ENCODE measurements at places on chromosomes 3 and 15.

DNA sequence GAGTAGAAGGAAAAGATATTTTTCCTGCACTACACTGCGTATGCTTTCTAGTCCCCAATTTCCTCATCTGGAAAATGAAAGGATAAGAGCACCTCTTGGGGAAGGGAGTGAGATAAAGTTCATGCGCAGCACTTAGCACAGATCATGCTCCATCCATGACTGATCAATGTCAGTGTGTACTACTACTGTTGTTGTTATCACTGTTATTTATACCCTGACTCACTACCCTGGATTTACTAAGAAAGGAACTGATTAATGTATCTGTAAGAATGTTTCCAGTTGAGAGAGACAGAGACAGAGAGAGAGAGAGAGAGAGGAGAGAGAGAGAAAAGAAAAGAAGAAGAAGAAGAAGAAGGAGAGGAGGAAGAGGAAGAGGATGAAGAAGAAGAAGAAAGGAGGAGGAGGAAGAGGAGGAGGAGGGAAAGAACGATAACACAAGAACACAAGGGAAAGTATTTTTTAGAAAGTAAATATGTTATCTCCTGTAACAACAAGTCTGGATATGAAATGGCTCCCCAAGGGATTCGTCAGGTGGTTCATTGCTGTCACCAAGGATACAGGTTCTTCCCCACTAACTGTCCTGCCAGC, 212.2 kb upstream of the PROK2 start:
- no peak for DNase-seq

GRCh38 chr15:64166102-64166890, 3.5 kb upstream of the PPIB start:
- no peak for DNase-seq

DNA sequence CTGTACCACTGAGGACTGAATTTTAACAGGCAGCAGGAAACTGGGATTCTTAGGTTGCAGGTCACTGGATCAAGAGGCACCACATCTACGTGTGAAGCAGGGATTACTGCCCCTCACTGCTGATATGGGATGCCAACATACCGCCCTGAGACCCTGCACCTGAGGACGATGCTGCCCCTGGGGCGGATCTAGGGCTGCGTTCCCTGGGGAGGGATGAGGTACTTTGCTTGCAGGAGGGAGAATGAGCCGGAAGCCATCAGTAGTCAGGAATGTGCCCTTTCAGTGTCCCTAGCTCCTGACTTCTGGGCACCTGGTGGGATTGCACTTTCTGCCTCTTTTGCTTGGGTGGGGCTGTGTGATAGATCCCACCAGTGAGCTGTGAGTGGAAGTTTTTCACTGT, 122.8 kb downstream of the RPLP1 start:
- DNase-seq: no peak

GRCh38 chr3:172052405-172052804, 13.0 kb downstream of the FNDC3B start:
- no peak for DNase-seq

- no peak for DNase-seq
These were observed 6.0 kb upstream of the CEMIP start for GRCh38 chr15:80773122-80773551.

DNA sequence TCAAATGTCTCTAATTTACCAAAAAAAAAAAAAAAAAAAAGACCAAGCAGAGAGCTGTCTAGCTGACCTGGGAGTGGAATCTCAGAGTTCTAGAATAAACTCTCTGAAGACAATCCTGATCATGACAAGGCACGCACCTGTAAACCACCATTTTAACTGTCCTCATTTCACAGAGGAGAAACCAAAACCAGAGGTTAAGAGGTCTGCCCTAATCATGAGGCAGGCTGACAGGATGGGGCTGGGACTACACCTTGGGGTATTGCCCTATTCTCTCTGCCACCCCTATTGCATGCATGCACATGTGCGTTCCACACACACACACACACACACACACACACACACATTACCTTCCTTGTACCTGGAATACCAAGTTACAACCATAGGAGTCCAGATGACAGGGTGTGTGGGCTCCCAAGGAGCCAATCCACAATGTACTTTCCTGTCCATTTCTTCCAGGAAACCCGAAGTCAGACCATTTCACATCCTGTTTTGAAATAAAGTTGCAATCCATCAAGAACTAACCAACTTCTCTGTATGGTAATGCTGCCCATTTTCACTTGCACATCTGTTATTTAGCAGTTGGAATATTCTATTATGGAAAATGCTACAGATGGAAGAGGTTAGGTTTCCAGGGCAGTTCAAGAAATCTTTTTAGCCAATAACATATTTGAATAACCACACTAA, 34.6 kb downstream of the HSPBAP1 start:
- DNase-seq: no peak

All from AG08396 (cell line).